ENCODE measurements at places on chromosomes 7 and 10.
A peak's percentile ranks its signal among the peaks of the same experiment; 100 is the strongest.

DNA sequence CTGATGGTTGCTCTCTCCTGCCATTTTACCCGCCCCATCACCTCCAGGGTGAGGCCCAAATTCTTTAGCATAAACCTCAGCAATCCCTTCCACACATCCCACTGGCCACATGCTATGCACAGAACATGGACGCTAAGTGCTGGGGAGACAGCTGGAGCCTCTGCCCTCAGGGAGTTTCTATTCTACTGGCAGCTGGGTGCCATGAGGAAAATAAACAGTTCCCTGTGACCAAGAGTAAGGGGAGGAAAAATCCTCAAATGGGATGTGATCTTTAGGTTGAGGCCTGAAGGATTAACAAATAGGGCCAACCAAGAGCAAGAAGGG is 1.2 kb downstream of the PARP12 start:
- no peak for DNase-seq

GRCh38 chr10:109456566-109457301 is 466.6 kb downstream of the XPNPEP1 start:
- no peak for DNase-seq

DNA sequence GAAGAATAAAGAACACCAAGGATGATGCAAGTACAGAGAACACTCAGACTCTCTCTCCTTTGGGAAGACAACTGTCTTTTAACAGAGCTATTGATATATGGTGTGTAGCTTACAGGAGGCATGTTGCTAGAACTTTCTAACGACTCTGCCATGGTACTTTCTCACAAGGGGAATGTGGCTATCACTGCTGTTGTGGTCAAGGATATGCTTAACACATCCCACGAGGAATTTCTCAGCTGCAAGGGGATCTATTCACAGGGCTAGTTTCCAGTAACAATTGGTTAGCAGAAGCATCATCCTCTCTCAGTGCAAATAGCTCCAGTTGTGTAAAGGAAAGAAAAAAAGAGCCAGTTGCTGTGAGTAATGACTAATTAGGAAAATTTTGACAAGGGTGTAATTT is 826.0 kb downstream of the SORCS1 start:
- no peak for DNase-seq

DNA sequence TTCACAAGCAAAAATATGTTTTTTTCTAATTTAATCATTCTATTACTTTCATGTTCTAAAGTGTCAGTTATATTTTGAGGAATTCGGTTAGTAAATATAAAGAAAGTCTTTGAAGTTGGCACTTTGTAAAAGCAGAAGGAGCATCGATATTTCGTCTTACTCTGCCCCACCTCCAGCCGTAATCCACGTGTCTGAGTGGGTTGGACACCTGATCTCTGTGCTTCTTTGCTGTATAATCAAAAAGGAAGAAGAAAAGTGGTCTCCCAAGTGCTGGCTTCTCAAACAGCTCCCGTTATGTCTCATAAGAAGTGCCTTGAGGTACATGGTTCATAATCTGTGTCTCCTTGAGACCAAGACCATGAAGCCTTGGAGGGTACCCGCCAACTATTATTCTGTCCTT is 19.8 kb downstream of the PRKAR2B start:
- DNase-seq = no peak

- DNase-seq = no peak
Observed at GRCh38 chr10:7491230-7491629, 80.4 kb upstream of the SFMBT2 start.

DNA sequence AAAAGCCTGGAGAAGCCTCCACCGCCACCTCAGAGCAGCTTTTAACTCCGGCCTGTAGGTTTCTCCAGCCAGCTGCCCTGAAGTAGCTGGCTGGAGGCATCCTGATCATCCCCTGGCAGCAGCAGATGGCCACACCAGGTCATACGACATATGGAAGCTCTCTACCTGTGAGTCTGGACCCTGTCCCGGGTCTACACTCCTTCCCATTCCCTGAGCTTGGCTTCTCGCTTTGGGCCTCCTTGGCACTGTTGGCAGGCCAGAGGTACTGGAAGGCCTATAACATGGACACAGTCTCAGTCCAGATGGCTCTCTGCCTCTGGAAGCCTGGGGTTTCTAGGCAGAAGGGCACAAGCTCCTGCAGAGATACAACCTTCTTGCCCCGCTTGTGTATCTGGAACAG is 43.5 kb upstream of the TRIM8 start:
- no peak for DNase-seq

GRCh38 chr7:102981451-102981850 is 68.7 kb downstream of the LRRC17 start:
- no peak for DNase-seq

- no peak for DNase-seq
Observed at GRCh38 chr7:142800088-142800487, 29.3 kb downstream of the PRSS2 start.

DNA sequence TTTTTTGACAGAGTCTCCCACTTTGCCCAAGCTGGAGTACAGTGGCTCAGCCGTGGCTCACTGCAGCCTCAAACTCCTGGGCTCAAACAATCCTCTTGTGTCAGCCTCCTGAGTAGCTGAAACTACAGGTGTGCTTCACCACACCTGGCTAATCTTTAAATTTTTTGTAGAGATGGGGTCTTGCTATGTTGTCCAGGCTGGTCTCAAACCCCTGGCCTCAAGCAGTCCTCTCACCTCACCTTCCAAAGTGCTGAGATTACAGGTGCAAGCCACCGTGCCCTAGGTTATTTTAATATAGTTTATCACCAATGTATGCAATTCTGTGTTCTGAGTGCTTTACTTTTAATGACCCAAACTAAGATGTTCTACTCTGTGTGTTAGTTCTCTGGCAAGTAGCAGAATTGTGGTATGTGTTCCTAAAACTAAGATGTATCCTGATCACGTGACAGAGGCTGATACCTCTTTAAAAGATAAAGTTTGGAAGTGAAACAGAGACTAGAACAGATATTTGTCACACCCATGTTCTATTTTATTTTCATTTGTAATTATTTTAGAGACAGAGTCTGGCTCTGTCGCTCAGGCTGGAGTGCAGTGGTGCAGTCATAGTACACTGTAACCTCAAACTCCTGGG is 22.1 kb upstream of the PFKFB3 start:
- DNase-seq = no peak

GRCh38 chr7:19111474-19112273 is 5.8 kb downstream of the TWIST1 start:
- no peak for DNase-seq

- no peak for DNase-seq
Observed at GRCh38 chr7:73682745-73683055, 553 bp downstream of the DNAJC30 start.

GRCh38 chr10:46558392-46559185 is 2.1 kb upstream of the GPRIN2 start:
- DNase-seq = no peak

DNA sequence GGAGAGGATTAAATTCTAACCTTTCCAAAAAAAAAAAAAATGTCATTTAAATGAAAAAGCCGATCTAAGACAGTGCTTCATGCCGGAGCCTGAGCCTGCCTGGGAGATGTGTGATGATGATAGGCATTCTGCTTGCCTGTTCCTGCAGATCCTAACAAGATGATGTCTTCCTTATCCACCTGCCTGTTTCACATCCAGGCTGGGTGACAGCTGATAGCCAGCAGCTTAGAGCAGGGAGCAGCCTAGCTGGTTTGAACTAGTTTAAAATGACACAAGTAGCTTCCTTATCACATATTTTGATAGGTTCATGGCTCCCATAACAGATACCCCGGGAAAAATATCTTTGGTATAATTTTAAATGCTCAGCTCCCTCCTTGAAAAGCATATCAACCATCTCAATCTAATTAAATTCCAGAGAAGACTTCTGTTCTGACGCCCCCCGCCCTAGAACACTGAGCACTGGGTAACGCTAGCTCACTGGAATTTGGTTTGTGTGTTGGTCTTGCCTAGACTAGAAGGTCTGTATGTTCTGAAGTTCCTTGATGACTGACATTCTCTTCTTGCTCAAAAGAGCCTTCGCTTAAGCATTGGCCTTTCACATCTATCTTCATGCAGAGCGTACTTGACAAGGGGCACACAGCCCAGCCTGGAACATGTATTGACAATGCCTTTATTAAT is 96.9 kb upstream of the FGFR2 start:
- DNase-seq = no peak

- peak; percentile 12 for DNase-seq
Observed at GRCh38 chr7:30479202-30480120, 877 bp upstream of the NOD1 start.

DNA sequence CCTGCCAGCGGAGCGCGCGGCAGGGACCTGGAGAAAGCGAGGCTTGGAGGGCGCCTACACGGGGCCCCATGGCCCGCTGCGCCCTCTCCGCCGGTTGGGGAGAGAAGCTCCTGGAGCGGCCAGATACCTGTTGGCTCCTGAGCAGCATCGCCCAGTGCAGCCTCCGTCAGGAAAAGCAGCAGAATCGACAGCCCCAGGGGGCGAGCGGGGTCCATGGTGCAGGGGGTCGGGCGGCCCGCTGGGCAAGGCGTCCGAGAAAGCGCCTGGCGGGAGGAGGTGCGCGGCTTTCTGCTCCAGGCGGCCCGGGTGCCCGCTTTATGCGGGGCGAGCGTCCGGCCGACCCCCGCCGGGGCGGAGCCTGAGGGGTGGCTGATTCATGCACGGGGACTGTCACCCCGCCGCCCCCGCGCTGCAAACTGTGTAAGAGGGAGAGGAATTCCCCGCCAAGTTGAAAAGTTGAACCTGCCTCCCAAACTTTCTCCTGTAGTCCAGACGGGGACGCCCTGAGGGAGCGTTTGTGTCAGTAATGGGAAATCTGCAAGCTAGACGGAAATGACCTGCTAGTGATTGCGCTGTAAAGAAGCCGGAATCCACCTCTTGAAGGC is at the start of gene TFPI2:
Gene TFPI2, minus strand, starts transcription at position 290 of the 605 bp plus-strand sequence. Its CDS starts 75 bp downstream, at position 215.
- peak; percentile 6 for DNase-seq

- no peak for DNase-seq
Observed at GRCh38 chr10:116729243-116729642, 13.1 kb downstream of the HSPA12A start.

DNA sequence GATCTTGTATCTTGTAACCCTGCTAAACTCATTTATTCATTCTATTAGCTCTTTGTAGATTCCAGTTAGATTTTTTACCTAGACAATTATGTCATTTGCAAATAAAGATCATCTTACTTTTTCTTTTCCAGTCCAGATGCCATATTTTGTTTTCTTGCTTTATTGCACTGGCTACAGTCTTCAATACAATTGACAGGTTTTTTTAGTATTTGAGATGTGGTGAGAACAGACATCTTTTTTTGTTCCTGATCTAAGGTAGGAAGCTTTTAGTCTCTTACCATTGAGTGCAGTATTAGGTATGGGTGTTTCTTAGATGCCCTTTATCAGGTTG is 12.1 kb downstream of the SPRN start:
- DNase-seq = no peak

DNA sequence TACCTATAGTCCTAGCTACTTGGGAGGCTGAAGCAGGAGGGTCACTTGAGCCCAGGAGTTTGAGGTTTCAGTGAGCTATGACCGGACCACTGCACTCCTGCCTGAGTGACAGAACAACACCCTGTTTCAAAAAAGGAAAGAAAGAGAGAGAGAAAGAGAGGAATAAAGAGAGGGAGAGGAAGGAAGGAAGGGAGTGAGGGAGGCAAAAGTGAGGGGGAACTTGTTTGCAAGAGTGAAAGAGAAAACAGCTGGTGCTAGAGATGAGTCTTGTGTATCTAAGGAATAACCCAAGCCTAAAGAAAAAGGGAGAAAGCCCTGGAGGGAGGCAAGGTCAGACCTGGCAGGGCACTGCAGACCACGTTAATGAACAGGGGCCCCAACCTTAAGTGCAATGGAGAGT is 4.8 kb upstream of the NT5C2 start:
- DNase-seq = no peak

Data from stimulated activated CD4-positive, alpha-beta T cell treated with anti-CD3 and anti-CD28 coated beads, Interleukin-12 subunit alpha, Interleukin-12 subunit beta, amount 100 ng/mL, for 4 hours (primary cell).